ENCODE measurements at places on chromosomes 5 and 9.

- DNase-seq, result no peak
Measured at GRCh38 chr5:9653811-9654210, 23.7 kb upstream of the TAS2R1 start.

DNA sequence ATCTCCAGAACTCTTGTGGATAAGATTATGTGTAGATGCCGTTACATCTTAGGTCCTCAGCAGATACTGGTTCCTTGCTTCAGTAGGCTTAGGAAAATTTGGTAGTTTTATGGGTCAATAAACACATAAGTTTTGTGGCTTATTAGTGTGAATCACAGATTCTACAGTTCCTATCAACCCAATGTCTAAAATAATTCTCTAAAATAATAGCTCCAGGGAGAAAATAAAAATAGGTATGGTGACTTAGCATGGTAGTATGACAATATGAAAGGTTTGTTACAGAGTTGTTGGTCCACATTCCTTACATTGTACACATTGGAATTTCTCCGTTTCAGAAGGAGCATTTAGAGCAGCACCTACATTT, 91.7 kb downstream of the AOPEP start:
- DNase-seq, result no peak

- DNase-seq, result no peak
Measured at GRCh38 chr5:167296661-167297060, 994.8 kb upstream of the WWC1 start.

- DNase-seq, result no peak
Measured at GRCh38 chr9:78985084-78985738, 586.6 kb upstream of the TLE4 start.

- no peak for DNase-seq
Measured at GRCh38 chr9:124238546-124239140, 19.1 kb upstream of the NEK6 start.

DNA sequence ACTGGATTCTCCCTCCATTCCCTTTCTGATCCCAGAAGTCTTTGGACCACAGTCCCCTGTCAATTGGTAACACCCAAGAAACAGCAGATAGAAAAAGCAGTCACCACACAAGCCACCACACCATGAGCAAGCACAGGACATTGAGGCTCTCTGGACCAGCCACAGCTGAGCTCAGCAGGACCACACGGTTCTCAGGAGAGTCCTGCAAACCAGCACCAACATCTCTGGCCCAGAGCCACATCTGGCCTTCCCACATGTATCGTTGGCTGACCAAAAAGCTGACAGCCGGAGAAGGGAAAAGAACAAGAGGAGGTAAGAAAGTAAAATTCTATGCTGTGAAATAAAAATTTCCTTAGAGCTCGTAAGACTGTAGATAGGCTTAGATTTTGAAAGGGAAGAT, 56.7 kb downstream of the KLHL3 start:
- no peak for DNase-seq

GRCh38 chr5:43314724-43315123, 1.5 kb upstream of the HMGCS1 start:
- DNase-seq, result no peak

GRCh38 chr9:92615790-92616189, 54.1 kb downstream of the IPPK start:
- no peak for DNase-seq

GRCh38 chr5:151651997-151652645, 34.6 kb downstream of the SPARC start:
- DNase-seq, result peak; percentile 81

DNA sequence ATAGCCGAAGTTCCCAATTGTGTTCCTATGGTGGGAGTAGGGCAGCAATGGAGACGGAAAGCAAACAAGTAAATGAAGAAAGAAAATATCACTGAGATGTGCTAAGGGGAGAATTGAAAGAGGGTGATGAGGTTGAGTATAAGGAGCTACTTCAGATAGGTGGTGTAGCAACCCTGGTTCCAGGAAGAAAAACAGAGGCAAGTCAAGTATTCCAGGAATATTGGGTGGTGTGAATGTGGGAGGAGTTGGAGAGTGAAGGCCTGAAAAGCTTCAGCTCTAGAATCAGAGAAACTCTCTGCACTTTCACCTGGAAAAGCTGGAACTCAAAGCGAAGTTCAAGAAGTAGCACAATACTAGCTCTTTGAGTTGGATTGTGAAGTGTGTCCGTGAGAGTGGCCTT, 342.1 kb downstream of the TLE4 start:
- no peak for DNase-seq

DNA sequence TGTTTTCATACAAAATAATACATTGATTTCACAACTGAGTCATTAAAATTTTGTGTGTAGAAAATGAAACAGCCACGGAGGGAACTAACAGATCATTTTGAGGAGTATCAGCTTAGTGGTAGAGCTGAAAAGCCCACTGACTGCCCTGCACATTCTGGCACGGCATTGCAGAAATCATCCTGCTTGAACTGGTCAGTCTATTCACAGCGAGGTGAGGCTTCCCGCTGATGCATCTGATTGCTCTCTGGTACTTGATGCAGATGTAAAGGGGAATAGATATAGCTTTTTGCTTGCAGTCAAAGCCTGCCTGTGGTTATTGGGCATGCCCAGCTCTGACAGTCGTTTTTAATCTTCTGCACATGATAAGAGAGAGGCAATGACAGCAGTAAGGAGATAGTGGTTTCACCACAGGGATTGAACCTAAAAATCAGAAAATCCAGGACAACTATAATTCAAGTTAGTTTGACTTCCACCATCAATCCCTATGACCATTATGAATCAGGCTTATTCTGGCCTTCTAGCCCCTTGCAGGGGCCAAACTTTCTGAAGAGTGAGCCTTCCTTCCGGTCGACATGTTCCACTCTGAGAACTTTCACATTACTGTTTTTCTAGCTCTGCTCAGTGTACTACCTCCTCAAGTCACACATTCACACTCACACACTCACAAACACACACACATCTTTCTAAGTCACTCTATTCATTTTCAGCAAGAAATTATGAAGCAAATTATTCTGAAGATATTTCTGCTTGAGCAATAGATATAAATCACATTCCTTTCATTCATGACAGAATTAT, 782.8 kb upstream of the NUDT12 start:
- peak; percentile 10 for DNase-seq

DNA sequence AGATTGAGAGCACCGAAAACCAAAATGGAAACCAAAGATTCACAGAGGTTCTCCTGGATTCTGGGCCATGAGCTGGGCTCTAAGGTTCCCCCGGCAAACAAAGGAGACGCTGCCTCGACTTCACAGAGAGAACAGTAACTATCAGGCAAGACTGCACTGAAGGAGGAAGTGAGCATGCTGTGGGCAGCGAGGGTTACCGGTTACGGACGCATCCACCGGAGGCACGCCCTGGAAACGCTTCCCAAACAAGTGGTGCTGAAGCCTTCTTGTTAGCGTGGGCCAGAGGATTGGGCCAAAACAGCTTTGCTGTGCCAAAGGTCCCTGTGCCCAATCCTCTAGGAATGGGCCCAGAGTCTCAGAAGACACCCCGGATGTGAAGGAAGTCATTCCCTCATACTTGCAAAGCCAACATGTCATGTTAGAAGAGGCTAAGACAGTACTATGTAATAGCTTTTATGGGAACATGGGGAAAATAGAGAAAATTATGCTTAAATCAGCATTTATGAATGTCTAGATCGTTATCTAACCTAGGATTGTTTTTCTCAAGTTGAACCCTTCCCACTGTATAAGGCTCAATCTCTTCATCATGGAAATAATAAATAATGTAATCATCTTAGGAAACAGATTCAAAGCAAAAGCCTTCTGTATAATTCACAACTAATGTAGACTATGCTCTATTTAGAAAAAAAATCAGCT, 145.4 kb downstream of the GABBR2 start:
- DNase-seq, result no peak

GRCh38 chr5:138909734-138910133, 34.6 kb upstream of the LRRTM2 start:
- DNase-seq, result no peak

DNA sequence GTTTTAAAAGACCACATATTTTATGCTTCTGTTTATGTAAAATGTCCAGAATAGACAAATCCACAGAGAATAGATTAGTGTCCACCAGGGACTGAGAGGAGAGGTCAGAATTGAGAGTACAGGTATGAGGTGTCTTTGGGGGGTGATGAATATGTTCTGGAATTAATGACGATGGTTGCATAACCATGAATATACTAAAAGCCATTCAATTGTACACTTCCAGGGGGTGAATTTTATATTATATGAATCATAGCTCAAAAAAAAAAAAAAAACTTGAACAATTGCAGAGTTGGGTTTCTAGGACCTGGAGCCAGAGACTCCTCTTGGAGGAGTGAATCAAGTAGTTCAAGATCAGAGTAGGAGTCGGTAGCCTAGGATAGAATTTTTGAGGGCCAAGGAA, 57.8 kb upstream of the RUSC2 start:
- DNase-seq, result no peak

DNA sequence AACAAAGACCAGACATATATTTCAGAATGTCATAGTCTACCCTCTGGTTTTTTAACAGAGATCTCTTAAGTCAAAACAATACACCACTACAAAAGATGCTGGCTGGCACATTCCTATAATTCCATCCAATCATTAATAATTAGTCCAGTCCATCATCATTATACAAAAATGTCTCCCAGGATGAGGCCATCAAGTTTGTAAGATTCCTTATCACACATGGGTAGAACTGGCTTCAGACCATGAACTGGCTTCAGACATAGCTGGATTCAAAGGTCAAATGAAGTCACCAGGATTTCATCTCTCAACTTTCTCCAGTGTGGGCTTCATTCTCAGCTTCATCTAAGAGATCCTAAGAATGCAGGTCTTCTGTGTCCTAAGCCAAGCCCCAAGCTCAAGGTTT, 147.1 kb downstream of the ENC1 start:
- no peak for DNase-seq

- peak; percentile 24 for DNase-seq
Measured at GRCh38 chr9:4366591-4367330, 66.9 kb upstream of the GLIS3 start.

DNA sequence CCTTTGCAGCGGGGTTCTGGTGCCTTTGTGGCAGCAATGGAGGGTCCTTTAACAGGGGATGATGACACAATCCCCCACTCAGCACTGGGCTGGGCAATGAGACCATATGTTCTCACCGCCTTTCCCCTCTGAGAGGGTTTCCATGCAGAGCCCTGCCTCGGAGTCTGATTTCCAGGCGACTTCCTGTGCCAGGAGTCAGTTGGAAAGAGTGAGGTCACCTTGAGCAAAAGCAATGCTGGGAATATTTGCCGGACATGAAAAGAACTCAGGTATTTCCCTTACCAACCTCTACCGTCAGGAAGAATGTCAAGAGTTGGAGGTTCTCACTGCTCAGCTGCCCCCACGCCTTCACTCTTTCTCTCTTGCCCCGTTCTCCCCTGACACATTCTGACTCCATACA, 284.2 kb upstream of the IRX1 start:
- no peak for DNase-seq

- DNase-seq, result no peak
Measured at GRCh38 chr5:84016085-84016484, 295.4 kb upstream of the HAPLN1 start.

DNA sequence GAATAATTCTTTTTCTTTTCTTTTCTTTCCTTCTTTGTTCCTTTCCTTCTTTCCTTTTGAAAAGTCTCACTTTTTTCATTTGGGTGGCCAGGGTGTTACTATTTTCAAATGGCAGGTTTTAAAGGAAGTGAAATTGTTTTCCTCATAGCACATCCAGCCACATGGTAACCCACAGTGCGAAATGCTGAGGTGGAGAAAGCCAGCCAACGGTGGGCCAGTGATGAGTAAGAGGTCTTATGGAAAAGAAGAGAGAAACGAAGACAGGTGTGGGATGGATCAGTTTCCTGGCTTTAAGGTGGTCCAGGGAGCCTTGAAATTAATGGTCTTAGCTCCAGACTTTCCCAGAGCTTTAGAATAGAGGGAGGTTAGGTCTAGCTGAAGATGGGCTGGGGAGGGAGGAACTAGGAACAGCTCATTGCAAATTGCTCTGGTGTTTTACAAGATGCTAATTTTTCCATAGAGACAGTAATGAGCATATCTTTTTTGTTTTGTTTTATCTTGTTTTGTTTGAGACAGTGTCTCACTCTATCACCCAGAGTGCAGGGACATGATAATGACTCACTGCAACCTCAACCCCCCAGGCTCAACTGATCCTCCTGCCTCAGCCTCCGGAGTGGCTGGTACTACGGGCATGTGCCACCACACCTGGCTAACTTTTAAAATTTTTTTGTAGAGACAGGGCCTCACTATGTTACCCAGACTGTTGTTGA, 17.8 kb downstream of the ITK start:
- DNase-seq, result no peak

GRCh38 chr9:22913518-22913917, 466.9 kb downstream of the DMRTA1 start:
- DNase-seq, result no peak

DNA sequence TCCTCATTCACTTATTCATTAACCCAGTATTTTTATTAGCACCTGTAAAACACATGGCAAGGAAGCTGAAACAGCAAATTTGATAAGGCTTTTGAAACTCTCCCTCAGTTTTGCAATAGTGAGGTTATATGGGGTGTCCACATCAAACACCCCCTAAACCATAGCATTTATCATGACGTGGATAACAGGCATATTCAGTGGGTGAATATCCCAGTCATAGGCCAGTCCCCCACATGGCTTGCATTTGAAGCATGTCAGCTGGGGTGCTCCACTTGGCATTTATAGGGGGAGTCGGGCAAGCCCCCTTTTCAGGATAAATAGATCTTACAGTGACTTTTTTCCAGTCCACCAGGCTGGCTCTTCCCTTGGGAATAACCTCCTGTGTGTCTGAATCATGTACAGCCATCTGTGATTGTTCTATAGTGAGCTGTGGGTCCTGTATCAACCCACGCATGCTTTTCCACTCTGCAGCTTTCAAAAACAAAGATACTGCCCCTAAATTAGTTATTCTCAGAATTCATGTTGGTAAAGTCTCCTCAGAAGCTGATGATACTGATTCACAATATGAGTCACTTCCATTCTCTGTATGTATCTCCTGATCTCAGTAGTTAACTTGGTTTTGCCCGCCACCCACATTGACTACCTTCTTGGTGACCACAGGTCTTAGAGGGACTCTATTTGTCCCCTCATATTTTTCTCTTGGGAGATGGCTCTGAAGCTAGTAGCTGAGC, 84.4 kb upstream of the SPIN1 start:
- no peak for DNase-seq

GRCh38 chr9:3447143-3447542, 78.7 kb downstream of the RFX3 start:
- DNase-seq, result no peak

- no peak for DNase-seq
Measured at GRCh38 chr5:37412515-37412914, 33.4 kb downstream of the WDR70 start.

All from BE2C (cell line).